ENCODE measurements at places on chromosomes 16 and 17.

DNA sequence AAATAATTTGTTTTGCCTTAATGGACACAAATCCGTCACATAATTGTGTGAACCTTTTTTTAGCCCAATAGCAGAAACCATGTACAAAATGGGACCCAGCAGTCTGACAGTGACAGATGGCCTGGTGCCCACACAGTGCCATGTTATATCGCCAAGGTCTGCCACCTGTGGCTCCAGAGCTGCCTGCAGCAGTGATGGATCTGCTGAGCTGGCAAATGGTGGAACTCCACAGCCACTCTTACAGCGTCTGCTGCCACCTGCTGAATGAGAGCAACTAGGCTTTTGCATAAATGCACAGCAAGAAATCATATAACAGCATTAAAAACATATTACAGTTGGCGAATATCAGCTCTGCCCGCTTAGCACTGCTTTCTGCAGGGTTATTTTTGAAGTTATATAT is 59.4 kb downstream of the NUP93 start:
- peak; percentile 50 for DNase-seq

DNA sequence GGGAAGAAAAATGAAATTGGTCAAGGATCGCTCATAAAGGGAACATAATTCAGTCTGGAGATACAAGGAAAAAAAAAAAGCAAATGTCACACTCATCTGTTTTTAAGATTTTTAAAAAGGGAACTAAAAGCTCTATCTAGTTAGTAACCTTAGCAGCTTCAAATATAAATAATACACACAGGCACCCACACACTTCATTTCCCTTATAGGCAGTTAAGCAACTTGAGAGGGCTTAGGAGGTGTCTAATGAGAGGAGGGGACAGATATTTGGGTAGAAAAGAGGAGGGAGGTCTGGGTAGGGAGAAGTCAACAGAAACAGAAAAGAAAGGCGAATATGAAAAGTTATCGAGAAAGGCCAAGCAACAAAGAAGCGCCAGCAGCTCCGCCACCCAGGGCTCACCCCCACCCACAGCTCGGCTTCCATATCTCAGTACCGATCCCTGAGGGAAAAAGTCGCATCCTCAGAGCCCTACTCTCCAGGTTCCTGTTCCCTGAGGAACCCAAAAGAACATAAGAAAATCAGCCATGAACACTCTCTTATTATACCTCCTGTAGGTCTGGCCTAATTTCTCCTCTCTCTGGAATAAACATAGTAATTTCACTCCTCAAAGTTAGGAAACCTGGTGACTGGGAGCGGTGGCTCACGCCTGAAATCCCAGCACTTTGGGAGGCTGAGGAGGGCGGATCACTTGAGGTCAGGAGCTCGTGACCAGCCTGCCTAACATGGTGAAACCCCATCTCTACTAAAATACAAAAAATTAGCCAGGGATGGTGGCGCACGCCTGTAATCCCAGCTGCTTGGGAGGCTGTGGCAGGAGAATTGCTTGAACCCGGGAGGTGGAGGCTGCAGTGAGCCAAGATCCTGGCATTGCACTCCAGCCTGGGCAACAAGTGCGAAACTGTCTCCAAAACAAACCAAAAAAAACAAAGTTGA is 69.6 kb upstream of the RCVRN start:
- no peak for DNase-seq

- no peak for DNase-seq
Observed at GRCh38 chr16:2464333-2464732, 4.4 kb downstream of the TEDC2 start.

DNA sequence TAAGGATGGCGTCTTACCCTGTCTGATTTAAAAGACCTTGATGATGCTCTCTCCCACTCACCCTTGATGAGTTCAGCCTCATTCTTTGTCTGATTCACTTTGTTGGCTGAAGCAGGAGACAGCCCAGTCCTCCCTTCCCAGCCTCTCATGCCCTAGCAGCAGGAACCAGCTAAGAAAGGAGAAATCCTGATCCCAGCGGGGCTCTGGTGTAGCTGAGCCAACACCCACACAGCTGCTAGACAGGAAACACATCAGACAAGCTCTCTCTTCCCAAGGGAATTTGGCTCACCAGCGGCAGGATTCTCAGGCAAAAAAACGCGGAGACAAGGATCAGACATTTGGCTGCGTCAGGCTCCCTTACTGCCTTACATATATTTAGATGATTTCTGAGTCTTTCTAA is 211.5 kb downstream of the CDH11 start:
- no peak for DNase-seq

DNA sequence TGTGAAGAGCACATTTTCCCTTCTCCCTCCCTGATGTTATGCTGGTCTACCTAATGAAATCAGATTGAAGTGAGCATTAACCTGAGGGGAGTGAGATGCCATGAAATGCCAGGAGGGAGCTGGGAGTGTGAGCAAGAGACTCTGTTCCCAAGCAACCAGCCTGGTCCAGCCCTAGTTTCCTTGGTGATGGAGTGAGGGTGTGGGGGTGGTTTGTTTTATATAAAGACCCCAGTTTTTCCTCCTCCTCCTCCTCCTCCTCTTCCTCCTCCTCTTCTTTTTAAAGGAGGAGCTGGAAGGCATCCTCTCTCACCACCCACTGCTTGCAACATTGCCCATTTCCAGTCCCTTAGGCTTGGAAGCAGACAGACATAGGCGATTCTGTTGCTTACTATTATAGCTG is 97.1 kb downstream of the DNAH3 start:
- no peak for DNase-seq

DNA sequence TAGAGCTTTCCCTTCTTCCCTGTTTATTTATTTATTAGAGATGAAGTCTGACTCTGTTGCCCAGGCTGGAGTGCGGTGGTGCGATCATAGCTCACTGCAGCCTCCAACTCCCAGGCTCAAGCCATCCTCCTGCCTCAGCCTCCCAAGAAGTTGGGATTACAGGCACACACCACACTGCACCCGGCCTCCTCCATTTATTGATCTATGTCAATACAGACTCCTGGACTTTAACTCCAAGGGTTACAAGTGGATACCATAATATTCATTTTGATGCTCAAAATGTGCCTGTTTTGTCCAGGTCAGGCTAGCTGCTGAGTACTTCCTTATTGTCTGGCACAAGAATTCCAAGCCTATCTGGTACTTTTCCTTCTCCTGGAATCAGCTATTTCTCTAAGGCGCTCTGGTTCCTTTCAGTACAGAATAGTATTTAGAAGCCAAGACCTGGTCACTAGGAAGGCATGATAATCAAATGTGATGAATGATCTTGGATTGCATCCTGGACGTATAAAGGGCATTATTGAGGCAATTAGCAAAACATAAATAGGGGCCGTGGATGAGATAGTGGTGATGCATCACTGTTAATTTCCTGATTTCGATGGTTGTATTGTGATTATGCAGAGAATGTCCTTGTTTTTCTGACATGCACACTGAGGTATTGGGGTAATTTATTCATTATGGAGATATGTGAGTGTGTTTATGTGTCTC is 21.7 kb downstream of the IL4R start:
- DNase-seq: no peak

DNA sequence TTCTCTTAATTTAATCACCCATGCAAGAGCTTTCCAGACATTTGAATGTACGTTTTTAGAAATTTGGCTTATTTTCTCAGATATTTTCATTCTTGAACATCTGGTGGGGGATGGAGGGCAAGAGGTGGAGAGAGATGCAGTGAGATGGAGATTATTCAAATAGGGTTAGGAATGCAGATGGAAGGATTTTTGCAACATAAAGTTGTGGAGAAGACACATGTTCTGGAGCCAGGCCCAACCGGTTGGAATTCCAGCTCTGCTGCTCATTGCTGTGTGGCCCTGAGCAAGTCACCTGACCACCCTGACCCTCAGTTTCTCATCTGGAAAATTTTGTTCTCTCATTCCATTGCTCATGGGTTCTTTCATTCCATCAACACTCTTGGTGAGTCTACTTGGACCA is 66.9 kb downstream of the IRX3 start:
- no peak for DNase-seq

DNA sequence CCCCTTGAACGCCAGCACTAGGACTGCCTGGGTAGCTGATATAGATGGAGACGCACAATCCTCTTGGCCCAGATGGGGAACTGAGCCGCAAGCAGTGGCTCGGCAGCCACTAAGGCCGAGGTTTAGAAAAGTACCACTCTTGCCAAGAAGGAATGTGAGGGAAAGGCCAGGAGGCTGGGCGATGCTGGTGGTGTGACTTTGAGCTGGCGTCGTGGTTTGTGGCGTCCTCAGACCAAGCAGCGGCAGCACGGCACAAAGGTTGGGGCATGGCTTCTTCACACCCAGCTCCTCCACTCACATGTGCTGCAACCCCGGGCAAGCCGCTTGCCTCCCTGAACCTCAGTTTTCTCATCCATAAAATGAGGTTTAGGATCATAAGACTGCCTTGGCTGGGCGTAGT is 15.6 kb downstream of the DCAKD start:
- no peak for DNase-seq

- no peak for DNase-seq
Observed at GRCh38 chr17:66313325-66313724, 10.9 kb downstream of the PRKCA start.

GRCh38 chr17:40063901-40064531 is 1.3 kb downstream of the THRA start:
- DNase-seq: no peak

DNA sequence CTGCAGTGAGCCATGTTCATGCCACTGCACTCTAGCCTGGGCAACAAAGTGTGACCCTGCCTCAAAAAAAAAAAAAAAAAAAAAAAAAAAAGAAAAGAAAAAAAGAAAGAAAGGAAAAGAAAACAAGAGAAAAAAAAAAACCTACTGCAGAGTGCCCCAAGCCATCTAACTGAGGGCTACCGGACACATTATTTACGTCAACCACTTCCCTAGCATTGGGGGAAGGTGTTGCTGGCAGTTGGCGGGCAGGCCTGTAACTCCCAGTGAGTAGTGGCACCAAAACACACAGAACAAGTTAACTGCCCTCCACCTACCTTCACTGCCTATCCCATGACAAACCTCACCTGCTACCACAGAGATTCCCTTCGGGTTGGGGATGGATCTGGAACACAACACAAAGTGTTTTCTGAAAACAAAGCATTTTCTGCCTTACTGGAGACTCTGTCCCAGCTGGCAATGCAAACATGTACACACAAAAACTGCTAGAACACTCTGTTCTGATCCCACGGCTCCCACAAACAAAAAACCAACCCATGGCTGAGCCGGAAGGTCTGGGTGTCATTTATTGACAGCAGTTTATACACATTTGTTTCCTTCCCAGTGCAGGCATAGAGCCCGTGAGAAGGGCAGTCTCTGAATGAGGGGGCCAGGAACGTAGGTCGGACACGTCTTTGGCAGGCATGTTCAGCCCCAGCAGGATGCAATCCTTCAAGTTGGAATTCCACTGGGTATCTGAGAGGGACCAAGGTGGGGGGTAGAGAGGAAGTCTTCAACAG is 11.0 kb downstream of the PHB1 start:
- no peak for DNase-seq

GRCh38 chr17:58268774-58269556 is 11.8 kb downstream of the MPO start:
- no peak for DNase-seq

DNA sequence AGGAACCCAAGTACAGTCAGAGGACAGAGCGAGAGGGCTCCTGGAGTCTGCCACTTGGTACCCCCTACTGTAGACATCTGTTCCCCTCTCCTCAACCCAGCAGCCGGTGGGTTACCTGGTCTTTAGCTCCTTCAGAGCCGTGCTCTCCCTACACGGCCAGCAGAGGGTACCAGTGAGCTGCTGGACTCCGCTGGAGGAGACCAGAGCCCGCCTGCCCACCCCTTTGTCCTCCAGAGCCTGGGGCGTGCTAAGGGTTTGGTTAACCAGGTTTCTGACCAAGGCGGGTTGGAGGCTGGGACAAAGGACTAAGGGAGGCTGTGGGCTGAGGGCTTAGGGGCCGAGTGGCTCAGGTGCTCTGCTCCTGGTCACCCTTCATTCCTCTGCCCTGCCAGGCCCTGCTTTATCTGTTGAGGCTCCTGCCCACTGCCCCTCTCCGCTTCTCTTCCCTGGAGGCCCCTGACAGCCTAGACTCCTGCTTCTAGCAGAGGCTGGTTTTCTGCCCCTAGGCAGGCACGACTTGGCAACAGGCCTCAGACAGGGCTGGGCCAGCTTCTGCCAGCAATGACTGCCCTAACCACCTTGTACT is 2.7 kb upstream of the HSD11B2 start:
- peak; percentile 76 for DNase-seq

- DNase-seq: no peak
Observed at GRCh38 chr16:73166947-73167550, 119.1 kb upstream of the ZFHX3 start.

GRCh38 chr16:84599521-84600202 is 18.2 kb downstream of the COTL1 start:
- DNase-seq: peak; percentile 79

GRCh38 chr17:63697341-63698286 is 2.3 kb downstream of the LIMD2 start:
- peak; percentile 90 for DNase-seq

- no peak for DNase-seq
Observed at GRCh38 chr16:15034266-15035162, 21.4 kb downstream of the NTAN1 start.

- no peak for DNase-seq
Observed at GRCh38 chr16:11409398-11409797, 64.1 kb downstream of the RMI2 start.

- DNase-seq: no peak
Observed at GRCh38 chr17:31559584-31560501, 168.4 kb downstream of the RAB11FIP4 start.

- DNase-seq: no peak
Observed at GRCh38 chr17:4449736-4450135, 16.0 kb downstream of the SPNS3 start.

- peak; percentile 88 for DNase-seq
Observed at GRCh38 chr16:65308506-65308905, 186.6 kb upstream of the CDH11 start.

- DNase-seq: no peak
Observed at GRCh38 chr16:68529931-68530701, 9.0 kb upstream of the ZFP90 start.

DNA sequence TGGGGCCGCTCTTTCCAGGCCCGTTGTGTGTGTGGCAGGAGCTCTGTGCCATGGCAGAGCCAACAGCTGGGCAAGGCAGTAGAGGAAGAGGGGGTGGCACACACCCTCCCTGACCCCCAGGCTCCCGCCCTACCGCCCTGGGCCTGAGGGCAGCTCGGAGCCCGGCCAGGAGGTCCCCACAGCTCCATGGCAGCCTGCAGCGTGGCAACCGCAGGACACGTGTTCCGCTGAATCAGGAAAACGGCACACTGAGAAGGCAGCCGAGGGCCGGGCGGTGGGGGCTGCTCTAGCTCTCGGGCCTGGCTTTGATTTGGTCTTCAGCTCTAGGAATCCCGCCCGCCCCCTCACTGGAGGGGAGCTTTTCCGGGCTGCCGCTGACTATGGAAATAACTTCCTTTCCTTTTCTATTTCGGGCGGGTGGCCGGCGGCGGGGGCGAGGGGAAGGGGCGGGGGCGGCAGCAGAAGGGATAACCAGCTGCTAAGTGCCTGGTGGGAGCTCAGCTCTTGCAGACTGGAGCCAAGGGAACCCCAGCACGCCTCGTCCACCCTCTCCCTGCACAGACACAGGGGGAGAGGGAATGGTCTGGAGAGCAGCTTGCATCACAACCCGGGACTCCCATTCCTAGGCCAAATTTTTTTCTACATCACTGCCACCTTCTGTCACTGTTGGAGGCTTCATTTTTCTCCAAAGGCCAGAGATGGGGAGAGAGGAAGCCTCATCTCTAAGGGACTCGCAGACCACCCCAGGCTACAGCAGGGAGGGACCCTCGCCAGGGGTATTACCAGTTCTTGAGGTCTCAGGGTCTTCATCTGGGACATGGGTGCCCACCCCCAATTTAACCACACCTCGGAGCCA is 24.8 kb upstream of the MRPS23 start:
- no peak for DNase-seq
